ENCODE measurements at places on chromosomes 1 and 21.

- H3K4me1 ChIP-seq: no peaks in the 10 kb centered on the region
- no peaks in the 10 kb centered on the region for H3K36me3 ChIP-seq
- no peak for DNase-seq
- H3K4me3 ChIP-seq: no peak overlapping the region
Observed at GRCh38 chr1:18072066-18072465, 35.5 kb upstream of the IGSF21 start.

GRCh38 chr1:177883581-177883980, 86.3 kb downstream of the SEC16B start:
- H3K4me1 ChIP-seq: peaks cover 3% of the 10 kb centered on the region
- DNase-seq: no peak
- no peaks in the 10 kb centered on the region for H3K36me3 ChIP-seq
- H3K4me3 ChIP-seq: no peak overlapping the region

DNA sequence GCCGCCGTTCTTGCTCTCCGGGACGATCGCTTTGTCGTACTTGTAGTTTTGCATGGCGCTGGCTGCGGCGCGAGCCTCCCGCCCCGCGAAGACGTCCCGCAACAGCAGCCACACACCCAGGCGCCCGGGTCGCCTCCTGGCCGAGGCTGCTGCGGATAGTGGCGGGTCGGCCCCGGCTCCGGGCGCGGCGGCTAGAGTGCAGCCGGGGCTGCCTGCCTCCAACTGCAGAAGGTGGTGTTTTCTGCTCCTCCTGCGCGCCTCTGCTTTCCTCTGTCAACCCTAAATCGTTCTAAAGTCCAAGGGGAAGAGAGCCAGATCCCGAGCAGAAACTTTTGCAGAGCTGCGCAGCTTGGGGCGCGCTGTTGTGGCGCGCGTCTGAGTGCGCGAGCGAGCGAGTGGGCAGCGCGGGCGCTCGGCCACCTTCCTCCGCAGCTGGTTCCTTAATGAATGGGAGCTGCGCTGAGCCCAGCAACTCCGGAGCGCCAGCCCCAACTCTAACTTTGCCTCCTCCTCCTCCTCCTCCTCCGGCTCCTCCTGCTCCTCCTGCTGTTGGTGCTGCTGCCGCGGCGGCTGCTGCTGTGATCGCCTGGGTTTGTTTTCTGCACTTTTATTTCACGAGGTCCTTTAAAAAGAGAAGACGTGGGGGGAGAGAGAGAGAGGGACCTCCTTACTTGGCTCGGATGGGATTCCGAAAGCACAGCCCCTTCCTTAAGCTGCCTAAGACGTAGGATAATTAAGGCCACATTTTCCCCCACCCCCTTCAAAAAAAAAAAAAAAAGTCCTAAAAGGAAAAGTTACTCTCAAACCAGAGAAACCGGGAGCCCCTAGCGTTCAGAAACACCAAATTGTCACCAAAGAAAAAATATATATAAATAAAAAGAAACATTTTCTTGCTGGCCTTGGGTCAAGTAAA, at the start of gene PLPP3:
PLPP3 (minus strand) TSS at position 601 of the 913 bp plus-strand sequence; CDS start at position 54, 547 bp downstream.
- peak within 1 kb of the TSS; percentile 96 for H3K27ac ChIP-seq
- H3K36me3 ChIP-seq: no peaks in the 10 kb centered on the region
- H3K4me3 ChIP-seq: peak within 1 kb of the TSS; percentile 93
- H3K4me1 ChIP-seq: peaks cover 66% of the 10 kb centered on the region
- H3K27me3 ChIP-seq: no peaks in the 10 kb centered on the region
- DNase-seq: peak; percentile 78

DNA sequence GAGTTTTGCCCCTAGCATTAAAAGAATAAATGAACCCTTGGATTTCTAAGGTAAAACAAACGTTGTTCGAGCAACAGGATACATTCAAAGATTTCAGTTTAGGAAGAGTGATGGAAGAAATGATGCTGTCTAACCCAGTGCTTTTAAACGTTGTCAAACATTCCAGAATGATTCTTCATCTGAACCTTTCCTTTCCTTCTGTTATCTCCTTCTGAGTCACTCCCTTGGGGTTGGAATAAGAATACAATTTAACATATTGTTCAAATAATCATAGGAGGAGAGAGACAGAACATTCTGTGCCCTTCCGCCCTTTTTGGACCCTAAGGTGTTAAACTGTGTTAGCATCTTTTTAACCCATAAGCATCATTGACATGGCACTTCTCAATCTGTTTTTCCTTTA, 61.1 kb upstream of the RCOR3 start:
- no peak overlapping the region for H3K27ac ChIP-seq
- H3K36me3 ChIP-seq: peaks cover 3% of the 10 kb centered on the region
- H3K4me1 ChIP-seq: no peaks in the 10 kb centered on the region
- no peaks in the 10 kb centered on the region for H3K27me3 ChIP-seq
- no peak for DNase-seq
- no peak overlapping the region for H3K4me3 ChIP-seq

Measured in mesothelial cell of epicardium (in vitro differentiated cells).